Thoracic aorta (tissue), 2 donors: ENCODE measurements at places on chromosomes 1 and 21.

DNA sequence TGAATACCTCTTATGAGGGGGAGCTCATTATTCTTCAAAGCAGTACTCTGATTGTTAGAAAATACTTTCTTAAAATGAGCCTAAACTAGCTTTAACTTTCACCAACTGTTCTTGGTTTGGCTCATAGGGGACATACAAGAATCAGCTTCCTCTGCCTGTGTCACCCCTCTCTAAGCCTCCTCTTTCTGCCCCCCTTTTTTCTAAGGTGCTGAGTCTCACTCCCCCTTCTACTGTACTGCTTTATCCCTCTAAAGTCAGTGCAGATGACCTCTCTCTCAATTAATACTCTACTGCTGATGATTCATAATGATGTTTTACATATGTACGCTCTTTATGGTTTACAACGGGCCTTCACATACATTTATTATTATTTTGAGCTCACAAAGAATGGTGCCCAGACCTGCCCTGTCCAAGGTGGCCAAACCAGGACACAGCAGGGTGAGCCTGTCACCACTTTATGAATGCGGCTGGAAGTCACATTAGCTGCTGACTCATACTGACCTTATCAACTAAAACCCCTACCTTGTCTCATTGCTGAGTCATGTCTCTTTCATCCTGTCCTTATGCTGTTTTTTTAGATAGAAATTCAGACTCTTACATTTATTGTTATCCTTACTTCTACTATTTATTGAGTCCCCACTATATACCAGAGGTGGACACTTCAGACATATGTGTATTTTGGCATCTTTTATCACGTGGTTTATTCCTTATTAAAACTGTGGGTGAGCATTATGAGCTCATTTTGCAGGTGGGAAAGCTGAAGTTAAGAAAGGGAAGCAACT, 126.9 kb downstream of the RNF220 start:
- DNase-seq, result no peak

DNA sequence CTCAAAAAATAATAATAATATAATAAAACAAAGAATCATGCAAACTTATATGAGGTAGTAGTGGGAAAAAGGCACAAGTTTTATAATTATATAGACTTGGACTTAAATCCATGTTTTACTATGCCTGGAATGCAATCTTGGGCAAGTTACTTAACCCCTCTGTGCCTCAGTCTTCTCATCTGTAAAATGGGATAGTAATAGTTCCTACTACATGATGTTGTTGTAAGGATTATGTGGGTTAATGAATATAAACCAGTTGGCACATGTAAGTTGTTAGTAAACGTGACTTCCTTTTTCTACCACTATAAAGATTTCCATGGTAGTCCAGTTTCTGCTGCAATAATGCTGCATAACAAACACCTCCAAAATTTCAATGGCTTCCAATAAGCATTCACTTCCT, 10.8 kb upstream of the KIF14 start:
- DNase-seq, result no peak

- DNase-seq, result no peak
Observed at GRCh38 chr1:14897080-14897449, 256.5 kb upstream of the TMEM51 start.

DNA sequence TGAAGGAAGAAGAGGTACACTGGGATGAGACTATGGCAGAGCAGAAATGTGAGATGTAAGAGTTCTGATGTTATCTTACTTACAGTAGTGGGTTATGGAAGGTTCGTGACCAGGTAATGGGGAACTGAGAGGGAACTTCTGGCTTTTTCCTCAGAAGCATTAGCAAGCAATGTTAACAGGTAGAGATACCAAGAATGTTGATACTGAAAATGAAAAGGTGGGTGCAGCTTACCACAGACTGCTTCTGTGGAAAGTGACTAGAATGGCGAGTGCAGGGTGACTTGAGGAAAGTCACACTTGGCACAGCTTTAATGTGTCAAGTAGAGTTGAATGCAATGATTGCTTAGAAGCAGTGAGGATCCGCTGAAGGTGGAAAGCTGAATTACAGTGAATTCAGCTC, 70.8 kb downstream of the PLA2G4A start:
- DNase-seq, result no peak

GRCh38 chr1:179126338-179127060, 44.6 kb downstream of the TOR3A start:
- peak; percentile 38 for DNase-seq

DNA sequence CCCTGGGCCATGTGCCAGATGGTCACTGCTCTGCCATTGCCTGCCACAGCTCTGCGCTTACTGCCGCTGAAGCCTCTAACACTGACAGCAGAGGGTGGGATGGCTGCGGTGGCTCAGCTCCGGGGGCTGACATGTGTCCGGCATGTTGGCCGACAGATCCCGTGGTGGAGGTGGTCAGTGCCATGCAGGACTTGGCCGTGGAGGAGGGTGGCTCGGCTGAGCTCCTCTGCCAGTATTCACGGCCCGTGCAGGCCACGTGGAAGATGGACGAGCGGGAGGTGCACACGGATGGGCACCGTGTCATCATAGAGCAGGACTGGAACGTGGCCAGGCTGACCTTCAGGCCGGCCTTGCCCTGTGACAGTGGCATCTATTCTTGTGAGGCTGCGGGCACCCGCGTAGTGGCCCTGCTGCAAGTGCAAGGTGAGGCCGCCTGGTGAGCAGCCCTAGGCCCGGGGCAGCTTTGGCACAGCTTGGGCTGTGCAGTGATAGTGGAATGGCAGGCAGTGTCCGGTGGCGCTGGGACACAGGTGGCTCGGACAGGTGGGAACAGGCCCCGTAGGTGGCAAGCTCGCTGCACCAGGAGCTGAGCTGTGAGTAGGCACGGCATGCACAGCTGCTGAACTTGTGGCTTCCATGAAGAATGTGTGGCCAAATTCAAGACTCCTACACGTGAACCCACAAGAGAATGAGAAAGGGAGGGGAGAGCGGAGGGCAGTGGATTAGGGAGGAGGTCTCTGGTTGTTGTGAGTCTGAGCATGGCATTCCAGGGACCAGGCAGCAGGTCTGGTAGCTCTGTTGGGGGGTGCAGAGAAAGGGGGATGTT, 91.8 kb downstream of the TRIM11 start:
- DNase-seq, result no peak

GRCh38 chr1:31422505-31423319, 9.7 kb downstream of the SERINC2 start:
- DNase-seq, result peak; percentile 17

DNA sequence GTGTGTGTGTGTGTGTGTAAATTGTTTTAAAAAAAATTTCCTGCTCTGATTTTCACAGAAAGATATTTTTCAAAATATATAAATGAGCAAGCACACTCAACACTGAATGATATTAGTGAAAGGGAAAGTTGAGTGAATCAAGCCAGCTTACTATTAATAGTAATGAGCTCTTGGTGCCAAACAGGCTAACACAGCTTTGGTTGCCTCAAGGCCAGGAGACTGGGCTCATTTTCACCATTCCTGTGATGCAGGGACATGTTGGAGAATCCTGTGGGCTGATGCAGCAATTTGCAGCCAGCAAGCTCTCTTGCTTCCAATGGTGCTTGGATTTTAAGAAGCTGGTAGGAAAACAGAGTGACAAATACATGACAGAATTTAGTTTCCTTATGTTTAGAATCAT, 30.2 kb downstream of the PLA2G4A start:
- DNase-seq, result no peak

DNA sequence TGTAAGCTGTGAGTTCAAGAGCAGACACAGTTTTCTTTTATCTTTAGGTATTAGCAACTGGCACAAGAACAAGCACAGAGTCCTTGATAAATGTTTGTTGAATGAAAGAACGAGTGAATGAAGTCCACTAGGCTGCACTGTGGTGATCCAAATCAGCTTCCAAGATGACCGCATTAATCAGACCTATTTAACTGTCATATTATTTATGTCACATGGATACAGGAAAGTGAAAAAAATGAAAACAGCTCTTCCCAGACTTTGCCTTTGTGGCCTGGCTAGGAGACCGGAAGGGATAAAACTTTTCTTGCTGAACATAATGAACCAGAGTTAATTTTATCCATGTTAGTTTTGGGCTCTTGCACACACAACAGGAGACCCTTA, 261.3 kb downstream of the TNR start:
- no peak for DNase-seq

DNA sequence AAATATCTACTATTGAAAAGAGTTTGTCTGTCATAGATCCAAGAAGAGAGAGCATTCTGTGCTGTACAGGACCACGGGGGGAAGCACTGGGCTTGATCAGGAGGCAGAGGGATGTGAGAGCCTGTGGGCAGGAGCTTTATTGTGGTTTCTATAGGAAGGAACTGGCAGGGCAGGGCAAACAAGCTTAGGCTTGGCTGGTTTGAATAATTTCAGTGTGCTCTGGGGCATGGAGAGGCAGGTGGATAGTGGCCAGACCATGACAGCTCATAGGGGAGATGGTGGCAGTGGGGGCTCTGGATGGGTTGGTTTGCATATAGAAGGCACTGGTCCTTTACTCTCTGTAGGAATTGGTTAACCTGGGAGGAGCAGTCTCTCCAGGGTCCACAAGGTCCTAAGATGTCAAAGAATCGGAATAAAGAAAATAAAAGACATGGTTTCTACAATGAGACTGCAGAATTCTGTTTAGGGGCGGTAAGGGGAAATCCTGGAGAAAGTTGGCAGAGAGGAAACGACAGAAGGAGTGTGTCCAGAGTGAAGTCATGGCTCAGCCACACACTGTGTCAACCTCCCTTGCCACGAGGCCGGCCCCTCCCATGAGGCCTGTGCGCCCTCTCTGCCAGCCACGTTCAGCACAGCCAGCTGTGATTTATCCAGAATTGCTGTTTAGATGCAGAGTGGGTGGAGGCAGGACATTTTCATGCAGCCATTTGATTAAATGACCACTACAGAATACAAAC, 81.7 kb upstream of the PGBD5 start:
- DNase-seq, result no peak

DNA sequence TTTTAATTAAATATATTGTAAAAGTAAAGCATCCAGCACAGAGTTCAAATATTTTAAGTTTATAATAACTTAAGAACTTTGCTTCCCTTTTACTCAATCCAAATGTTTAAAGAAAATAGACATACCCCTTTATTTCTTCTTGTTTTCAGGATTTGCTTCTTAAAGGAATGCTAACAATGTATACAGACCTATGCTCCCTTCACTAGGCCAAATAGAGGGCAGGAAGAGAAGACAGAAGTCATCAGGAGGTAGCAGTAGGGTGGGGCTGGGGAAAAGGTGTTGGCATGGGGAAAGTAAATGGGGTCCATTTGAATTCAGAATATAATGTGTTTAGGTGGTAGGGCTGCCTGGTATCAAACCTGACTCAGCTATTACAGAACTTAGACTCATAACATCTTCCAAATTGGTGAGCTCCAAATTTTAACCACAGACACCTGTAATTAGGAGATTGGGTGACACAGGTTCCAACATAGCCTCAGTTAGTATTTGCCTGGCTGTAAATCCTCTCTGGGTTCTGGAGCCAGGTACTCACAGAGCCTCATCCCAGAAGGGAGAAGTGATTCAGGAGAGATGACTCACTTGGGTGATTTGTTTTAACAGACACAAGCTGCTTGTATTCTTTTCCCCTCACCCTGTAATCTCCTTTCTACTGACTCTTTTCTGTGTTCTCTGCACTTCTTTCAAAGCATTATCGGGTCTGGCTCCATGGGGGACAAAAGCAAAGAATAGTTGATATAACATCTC, 60.1 kb upstream of the DUSP10 start:
- no peak for DNase-seq

DNA sequence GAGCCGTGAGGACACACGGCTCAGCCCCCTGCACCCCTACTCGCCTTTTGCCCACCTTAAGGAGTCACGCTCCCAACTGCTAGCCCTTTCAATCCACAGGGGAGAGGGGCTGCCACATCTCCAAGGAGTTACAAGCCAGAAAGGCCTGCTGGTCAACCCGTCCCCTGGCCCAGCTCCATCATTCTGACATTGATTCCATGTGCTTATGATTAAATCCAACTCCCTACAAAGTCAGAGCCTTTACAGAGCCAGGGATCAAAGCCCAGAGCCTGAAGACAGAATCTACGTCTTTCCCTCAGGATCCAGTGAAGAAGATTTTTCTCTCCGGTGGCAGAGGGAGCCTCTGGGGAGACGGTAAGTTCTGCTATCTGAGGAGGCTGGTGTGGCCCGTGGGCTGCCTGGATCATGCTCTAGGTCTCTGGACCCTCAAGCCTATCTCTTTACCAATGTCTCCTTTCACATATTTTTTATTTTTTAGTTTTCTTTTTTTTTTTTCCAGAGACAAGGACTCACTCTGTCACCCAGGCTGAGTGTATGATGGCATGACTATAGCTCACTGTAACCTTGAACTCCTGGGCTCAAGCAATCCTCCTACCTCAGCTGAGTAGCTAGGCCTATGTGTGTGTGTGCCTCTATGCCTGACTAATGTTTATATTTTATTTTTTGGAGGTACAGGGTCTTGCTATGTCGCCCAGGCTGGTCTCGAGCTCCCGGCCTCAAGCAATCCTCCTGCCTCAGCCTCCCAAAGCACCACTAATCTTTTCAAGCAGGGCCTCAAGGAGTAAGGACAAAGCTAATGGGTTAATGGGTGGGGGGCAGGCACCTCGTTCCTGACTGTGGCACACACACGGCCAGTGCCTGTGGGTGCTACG, 61.3 kb downstream of the SLC66A1 start:
- no peak for DNase-seq

- no peak for DNase-seq
Observed at GRCh38 chr1:173963477-173963876, 46.4 kb upstream of the SERPINC1 start.

DNA sequence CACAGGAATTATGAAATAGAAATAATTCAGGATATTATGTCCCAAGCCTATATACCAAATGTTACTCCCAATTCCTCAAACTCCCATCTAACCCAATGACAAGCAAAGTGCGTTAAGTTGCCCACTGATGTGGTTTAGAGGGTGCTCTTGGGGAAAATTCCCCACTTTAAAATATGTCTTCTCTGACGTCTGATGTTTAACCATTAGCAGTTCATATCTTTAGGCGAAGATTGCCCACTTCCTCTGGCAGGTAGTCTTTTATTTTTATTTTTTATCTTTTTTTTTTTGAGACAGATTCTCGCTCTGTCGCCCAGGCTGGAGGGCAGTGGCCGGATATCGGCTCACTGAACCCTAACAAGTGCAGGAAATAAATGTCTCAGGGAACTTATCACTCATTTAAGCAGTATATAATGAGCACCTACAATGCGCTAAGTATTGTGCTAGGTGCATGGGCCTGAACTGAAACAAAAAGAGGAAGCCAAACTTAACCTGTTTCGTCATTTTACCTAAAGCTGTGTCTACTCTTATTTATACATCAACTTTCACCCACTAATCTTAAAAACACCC, 1.3 kb upstream of the LYST start:
- DNase-seq, result no peak

DNA sequence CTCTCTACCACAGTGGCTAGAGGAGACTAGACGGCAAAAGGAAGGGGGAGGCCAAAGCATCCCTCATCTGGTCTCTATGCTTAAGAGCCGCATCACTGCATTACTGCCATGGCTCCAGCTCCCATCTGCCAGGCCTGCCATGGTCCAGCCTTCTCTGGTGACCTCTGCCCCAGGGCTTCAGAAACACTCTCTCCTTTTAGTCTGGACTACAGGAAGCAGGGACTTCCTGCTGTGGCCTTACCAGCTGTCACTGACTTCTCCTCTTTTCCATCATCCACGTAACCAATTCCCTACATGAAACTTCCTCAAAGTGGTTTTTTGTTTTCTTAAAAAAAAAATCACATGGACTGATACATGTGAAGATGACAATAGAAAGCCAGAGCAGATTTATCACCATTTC, 323.1 kb upstream of the NFIA start:
- DNase-seq, result no peak

GRCh38 chr1:38015978-38016725, 3.6 kb downstream of the UTP11 start:
- no peak for DNase-seq
